Activated T-cell treated with anti-CD3 and anti-CD28 coated beads for 1 hour (primary cell): ENCODE measurements at places on chromosomes 1 and 21.
A peak's percentile ranks its signal among the peaks of the same experiment; 100 is the strongest.

GRCh38 chr1:213179784-213180183 lies 128.7 kb downstream of the RPS6KC1 start:
- DNase-seq: no peak

DNA sequence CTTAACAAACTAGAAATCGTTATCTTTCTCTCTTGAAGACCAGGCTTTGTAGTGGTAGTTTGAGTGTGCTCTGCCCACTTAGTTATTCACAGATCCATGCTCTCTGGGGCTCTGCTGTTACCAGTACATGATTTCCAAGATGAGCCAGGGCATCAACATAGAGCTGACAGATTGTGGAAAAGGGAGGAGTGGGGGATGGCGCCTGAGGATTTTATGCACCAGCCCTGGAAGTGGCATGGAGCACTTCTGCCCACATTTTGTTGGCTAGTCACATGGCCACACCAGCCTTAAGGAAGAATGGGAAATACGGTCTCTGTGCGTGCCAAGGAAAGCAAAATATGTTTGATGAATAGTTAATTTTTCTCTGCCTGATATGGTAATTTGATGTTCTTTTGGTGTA lies 18.2 kb downstream of the TSNAX start:
- DNase-seq: no peak

- no peak for DNase-seq
Observed at GRCh38 chr1:214281720-214282629, 1.0 kb downstream of the SMYD2 start.

DNA sequence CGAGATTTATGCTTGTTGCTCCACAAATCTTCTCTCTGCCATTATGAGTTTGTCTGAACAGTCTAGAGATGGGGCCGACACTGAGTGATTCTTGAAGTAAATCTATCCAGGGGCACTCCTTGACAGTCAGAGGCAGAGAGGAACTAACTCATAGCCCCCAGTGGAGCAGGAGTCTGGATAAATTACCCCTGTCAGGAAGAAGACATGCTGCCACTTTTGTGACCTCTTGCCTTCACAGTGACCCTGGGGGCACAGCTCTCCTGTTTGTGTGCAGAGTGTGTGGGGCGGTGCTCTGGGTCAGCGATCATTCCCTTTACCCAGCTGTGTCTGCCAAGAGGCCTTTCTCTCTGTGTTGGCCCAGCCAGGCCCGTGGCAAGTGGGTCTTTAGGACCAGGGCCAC lies 29.5 kb downstream of the PEX14 start:
- no peak for DNase-seq

DNA sequence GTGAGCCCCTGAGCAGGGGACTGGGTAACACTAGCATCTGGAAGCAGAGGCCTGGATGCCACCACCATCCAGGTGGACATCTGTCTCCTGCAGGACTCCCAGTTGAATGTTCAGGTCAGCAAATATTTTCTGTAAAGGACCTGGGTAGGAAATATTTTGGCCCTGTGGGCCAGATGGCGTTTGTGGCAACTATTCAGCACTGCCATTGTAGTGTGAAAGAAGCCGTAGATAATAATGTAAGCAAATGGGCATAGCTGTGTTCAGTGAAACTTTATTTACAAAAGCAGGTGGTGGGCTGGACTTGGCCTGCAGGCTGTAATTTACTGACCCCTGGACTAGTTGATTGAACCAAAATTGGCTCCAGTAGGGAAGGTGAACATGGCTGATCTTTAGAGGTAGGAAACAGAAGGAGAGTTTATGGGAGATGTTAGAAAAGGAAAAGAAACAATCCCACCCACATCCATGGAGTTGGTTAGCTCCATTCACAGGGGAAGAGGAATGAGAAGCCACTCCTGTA lies 20.0 kb upstream of the CD101 start:
- DNase-seq: no peak

- DNase-seq: no peak
Observed at GRCh38 chr1:3313576-3313950, 140.9 kb upstream of the ARHGEF16 start.

- DNase-seq: no peak
Observed at GRCh38 chr1:169149555-169150286, 43.2 kb downstream of the ATP1B1 start.

GRCh38 chr21:20789729-20790500 lies 208.3 kb upstream of the NCAM2 start:
- no peak for DNase-seq

DNA sequence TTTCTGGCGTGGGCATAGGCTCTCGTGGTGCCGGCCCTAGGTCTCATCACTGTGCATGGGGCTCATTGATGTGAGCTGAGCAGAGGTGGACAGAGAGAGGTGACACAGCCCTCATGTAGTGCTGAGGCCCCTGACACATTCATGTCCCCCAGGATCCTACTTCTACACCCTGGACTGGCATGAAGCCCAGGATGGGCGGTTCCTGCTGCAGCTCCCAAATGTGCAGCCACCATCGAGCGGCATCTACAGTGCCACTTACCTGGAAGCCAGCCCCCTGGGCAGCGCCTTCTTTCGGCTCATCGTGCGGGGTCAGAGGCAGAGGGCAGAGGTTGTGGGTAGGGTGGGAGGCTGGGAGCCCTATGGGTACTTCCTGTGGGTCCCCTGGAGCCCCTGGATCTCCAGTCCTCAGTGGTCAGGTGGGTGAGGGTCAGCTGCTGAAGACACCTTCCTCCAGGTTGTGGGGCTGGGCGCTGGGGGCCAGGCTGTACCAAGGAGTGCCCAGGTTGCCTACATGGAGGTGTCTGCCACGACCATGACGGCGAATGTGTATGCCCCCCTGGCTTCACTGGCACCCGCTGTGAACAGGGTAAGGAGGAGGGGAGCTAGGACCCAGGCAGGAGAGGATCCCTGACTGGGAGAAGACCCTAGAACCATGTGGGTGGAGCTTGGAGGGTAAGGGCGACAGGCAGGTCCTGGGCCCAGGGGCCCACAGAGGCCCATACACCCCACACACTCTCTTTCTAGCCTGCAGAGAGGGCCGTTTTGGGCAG lies 6.1 kb downstream of the TIE1 start:
- DNase-seq: no peak

DNA sequence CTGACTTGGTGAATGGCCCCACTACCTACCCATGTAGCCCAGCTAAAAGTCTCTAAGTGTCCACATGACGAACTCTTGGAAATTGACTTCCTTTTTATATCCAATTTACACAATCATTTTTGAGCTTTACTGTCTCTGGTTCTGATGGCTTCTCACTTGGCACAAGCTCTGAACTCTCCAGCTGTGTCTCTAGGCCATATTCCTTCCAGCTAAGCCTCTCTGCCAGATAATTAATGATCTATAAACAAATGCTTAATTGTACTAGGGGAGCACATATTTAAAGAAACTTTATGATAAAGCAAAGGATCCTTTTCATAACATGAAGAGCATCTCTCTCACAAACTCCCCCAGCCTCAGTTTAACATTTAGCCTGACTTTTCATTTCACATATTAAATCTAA lies 16.3 kb upstream of the BEND5 start:
- DNase-seq: no peak

DNA sequence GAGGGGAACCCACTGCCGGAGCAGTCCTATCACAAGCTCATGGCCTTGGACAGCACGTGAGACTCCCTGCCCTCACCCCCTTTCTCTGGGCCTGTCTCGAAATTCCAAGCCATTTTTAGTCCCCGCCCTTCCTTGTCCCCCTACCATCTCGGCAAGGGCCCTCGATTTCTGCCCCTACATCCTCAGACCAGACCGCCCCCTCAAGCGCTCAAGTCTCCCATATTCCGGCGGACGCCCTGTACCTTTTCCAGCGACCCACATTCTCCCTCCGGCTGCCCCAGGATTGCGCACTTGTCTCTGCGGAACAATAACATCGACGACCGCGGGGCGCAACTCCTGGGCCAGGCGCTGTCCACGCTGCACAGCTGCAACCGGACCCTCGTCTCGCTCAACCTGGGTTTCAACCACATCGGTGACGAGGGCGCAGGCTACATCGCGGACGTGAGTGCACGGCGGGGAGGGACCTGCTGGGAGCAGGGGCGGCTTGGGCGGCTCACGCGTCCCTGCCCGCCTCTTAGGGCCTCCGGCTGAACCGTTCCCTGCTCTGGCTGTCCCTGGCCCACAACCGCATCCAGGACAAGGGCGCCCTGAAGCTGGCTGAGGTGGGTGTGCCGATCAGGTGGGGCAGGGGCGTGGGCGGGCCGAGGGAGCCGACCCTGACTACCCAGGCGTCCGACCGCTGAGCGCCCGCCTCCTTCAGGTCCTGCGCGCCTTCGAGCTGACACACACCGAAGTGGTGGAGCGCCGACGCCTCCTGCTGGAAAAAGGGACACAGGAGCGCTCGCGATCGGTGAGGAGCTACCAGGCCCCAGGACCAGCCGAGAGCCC lies 7.0 kb downstream of the LRRC71 start:
- DNase-seq: peak; percentile 53

DNA sequence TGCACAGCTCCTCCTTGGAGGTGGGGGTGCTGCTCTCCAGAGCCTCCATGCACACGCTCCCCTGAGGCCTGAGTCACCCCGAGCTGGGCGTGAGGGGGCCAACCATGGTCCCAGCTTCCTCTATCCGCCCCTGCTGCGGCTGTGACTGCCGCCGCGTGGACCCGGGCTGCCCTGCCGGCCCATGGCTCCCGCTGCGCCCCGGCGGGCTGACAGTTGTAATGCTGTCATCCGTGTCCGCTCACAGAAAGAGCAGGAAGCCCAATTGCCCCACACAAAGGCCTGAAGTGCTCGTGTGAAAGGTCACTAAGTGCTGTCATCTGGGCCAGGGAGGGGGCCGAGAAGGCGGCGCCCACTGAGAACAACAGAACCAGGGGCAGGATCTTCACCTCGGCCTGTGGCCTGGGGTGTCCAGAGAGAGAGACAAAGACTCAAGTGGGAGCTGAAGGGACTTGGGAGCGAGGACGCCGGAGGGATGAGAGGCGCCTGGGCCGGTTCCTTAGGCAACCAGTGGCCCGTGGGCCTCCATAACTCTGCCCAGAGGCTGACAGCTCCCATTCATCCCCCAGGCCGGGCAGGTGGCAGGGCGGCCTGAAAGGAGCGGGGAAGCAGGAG lies 31.5 kb downstream of the OLIG1 start:
- DNase-seq: no peak

GRCh38 chr21:33266789-33267135 lies 595 bp downstream of the IL10RB start:
- DNase-seq: peak; percentile 18

DNA sequence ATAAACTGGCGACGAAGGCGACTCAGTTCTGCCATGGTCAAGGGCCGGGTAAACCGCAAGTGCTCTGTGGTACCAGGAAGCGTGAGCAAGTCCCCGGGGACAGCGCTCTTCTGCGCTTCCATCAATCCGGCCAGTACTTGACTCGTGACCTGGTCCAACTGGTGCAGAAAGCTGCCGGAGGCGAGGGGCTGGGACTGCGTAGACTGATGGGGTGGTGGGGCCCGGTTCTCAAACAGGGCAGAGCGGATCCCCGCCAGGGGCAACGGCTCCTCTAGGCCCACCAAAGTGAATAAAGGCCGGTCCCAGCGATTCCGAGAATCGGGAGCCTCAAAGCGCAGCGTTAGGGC lies 852 bp downstream of the KTI12 start:
- no peak for DNase-seq

DNA sequence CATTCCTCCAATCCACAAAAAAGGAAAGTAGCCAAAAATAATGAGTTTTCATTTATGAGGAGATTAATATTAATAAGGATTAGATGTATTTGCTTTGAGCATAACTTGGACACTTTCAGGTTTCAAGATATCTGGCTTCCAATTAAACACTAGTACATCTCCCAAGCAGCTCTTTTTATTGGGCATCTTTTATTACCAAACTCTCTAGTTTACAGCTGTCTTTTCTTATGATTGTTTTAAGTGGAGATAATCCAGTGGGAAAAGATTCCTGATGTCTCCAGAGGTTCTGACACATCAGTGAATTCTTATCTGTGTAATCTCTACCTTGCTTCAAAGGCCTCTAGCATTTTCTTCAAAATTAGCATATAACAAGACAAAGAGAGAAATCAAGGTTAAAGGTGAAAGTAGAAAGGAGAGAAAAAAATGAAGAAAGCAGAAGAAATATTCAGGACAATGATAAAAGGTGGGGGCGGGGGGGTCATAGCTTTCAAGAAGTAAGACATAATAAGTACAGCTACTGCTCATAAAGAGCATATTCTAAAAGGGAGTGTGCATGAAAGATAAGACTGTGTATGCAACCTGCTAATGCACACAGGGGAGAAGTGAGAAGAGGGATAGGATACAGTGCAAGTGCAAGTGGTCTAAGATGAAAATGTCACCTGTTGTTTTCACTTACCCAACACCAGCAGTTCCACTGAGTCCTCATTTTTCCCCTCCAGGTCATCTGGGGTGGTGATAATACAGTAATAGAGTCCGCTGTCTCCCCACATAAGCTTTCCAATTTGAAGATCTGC lies 19.1 kb downstream of the ILDR2 start:
- no peak for DNase-seq

DNA sequence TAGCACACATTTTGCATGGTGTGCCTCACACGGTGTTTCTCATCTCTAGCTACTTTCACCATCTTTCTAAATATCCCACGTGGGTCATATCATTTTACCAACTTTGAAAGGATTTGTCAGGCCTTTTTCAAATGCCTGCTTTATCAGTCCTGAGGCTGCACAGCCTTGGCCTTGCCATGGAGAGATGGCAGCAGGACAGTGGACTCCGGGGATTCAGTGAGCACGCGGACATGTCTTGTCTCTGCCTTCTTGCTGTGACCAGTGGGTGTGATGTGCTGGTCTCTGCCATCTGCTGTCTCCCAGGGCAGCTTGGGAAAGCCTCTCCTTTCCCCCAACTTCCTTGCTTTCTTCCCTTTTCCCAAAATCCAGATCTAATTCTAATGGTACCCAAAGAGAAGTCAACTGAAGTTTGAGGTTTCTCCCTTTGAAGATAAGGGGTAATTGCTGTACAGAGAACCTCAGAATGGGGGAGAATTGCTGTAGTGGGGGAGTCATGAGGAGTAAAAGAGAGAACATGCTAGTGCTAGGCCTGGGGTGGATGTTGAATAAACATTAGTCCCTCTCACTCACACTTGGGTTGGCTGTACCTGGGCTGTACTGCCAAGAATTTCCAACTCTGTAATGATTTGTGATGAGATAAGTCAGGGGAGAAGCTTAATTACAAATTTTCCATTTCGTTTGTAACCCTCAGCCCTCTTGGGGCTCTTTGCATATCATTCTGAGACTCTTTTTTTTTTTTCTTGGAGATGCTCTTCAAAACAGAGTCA lies 99.5 kb downstream of the GALNT2 start:
- no peak for DNase-seq
